Activated naive CD4-positive, alpha-beta T cell treated with Interleukin-2 at 50 U/mL for 16 hours (primary cell): ENCODE measurements at places on chromosomes 6 and 20.

DNA sequence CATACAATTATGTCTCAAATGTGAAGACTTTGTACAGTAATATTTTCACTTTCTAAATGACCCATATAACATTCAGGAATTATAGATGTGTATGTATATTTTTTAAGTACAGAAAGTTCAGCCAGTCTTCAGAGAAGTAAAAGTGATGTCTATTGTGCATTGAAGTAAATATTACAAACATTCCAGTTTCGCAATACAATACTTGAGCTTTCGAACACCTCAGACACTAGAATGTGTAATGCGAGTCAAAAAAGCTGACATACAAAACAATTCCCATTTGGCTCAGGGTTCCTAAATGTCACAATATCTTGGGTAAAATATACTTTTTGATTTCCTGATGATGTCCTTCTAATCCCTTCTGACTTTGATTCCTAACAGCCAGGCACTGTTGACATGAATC lies 101.4 kb downstream of the ZNF217 start:
- no peak for DNase-seq

DNA sequence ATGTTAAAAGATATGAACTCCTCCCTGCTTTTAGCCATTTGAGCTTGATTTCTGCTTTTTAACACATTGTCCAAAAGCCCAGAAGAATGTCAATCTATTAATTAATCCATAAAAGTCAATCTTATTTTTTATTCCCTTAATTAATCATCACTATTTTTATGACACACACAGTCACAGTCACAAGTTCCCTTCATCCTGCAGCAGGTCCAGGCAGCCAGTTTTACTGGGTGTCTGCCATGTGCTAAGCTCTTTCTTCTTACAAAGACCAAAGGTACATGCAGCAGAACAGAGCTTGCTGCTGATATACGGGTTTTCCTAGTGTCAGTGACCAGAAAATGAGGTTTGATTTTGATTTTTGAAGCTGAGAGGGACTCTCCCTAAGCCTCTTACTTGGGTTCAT lies 53.3 kb upstream of the SLC22A23 start:
- DNase-seq = no peak

DNA sequence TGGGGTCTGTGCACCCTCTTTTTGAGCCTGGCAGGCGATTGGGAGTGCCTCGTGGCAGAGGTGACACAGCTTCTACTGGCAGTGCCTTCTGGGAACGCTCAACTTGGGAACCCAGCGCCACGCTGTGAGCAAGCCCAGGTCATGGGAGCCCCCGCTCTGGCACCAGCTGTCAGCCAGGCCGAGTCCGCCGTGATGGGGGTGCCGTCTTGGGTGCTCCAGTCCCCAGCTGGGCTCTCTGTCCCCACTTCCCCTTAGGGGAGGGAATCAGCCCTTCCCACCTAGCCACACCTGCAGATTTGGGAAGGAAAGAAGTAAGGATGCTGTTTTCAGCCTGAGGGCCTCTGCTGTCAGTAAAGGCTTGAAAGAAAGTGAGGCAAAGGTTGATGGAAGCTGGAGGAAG lies 31.0 kb upstream of the NTSR1 start:
- DNase-seq = no peak

- DNase-seq = no peak
Measured at GRCh38 chr6:153214436-153214835, 83.4 kb upstream of the RGS17 start.

DNA sequence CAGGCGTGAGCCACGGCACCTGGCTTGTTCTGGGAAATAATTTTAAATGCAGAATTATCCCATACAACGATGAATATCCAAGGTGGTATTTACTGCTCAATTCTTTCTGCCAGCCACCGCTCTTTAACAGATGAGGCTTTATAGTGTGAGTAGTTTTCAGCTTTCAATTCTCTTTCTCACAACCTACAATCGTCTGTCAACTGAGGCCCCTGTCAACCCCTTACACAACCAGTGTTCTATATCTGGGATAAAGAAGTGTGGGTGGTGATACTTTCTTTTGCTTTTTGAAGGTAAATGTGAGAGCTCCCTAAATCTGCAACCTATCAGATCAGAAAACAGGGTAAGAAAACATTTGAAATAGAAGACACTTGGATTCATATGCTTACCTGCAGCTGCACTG lies 22.5 kb downstream of the STAU1 start:
- no peak for DNase-seq
